DND-41 (cell line): ENCODE measurements at places on chromosomes 2 and 18.

- DNase-seq, result no peak
Observed at GRCh38 chr2:105085525-105085924, 47.7 kb downstream of the MRPS9 start.

GRCh38 chr2:227082286-227082685 is 81.7 kb downstream of the COL4A4 start:
- no peak for DNase-seq

DNA sequence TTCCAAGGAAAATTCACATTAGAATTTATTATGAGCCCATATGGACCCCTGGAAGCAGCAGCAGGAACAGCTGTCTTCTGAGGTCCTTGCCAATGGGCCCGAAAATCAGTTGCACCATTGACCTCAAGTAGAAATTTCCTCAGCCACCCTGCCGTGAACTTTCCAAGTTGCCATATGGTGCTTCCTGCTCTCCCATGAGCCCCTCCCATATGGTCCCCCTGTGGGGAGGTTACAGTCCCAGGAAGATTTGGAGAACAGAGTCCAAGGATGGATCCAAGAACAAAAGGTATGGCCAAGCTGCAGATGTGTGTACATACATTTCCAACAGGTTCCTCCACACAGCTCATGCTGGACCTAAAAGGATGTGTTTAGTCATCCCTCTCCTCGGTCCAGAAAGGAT is 34.6 kb downstream of the DIPK1C start:
- no peak for DNase-seq

DNA sequence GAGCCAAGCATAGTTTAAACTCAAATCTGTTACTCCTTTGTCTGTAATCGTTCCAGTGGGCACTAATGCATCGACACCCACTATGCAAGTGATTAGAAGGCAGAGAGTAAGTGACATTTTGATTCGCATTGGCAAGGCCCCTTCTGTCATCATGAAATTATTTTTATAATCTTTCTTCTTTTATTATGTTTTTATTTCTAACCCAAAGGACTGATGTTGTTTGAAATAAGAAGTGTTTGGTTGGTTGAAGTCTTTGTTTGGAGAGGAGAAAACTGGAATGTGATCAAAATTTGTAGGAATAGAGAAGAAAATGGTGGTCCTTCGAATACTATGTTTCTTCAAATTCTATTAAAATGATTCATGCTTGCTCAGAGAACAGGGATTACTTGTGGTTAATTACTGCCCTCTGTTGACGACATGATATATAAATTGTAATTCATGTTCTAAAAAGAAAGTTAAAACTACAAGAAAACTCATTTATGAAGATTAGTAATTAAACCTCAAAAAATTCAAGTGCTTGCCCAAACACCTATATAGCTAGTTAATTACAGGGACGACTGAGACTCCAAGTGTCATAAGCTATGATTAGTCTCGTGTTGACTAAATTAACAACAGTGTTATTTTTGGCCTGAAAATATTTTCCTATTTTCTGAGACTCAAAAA is 26.4 kb upstream of the TFPI start:
- no peak for DNase-seq
